ENCODE measurements at places on chromosomes 11 and 22.
A peak's percentile ranks its signal among the peaks of the same experiment; 100 is the strongest.

GRCh38 chr11:976431-977160 is 50.9 kb downstream of the AP2A2 start:
- no peak for DNase-seq

DNA sequence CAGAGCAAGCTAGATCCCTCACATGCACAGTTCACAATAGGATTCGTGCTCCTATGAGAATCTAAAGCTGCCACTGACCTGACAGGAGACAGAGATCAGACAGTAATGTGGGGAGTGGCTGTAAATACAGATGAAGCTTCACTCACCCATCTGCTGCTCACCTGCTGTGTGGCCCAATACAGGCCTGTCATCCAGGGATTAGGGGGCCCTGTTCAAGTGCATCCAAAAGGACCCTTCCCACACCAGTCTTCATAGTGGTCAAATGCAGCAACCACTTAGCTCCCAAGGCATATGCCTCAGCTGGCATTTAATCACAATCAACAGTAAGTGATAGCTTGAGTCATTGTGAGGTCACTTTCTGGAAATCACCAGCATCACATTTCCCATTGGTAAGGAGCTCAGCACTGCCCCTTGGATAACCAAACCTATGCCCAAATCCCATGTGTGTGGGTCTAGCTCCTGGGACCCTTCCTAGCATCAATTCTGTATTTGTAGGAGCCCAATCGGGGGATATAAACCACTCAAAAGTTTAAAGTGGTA is 65.6 kb downstream of the OR4C45 start:
- DNase-seq = no peak

- no peak for DNase-seq
Observed at GRCh38 chr11:23732026-23732425, 764.8 kb upstream of the LUZP2 start.

- DNase-seq = no peak
Observed at GRCh38 chr11:29985248-29985647, 31.6 kb downstream of the KCNA4 start.

GRCh38 chr11:10785146-10785474 is 23.6 kb downstream of the EIF4G2 start:
- no peak for DNase-seq

DNA sequence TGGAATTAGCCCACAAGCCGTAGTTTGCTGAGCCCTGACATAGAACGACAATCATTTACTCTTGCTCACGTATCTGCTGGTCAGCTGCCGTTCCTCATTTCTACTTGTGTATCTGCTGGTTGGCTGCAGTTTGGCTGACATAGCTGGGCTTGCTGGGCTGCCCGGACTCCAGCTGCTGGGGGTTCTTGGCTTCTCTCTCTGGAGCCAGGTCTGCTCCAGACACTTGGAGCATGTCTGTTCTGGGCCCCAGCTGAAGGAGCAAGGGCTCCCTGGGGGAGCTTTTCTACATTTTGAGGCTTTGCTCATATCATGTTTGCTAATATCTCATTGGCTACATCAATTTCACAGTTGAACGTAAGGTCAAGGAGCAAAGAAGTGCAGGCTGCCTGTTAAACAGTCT is 47.3 kb downstream of the PRDM11 start:
- no peak for DNase-seq

- DNase-seq = no peak
Observed at GRCh38 chr22:30803679-30804078, 109.0 kb downstream of the OSBP2 start.

DNA sequence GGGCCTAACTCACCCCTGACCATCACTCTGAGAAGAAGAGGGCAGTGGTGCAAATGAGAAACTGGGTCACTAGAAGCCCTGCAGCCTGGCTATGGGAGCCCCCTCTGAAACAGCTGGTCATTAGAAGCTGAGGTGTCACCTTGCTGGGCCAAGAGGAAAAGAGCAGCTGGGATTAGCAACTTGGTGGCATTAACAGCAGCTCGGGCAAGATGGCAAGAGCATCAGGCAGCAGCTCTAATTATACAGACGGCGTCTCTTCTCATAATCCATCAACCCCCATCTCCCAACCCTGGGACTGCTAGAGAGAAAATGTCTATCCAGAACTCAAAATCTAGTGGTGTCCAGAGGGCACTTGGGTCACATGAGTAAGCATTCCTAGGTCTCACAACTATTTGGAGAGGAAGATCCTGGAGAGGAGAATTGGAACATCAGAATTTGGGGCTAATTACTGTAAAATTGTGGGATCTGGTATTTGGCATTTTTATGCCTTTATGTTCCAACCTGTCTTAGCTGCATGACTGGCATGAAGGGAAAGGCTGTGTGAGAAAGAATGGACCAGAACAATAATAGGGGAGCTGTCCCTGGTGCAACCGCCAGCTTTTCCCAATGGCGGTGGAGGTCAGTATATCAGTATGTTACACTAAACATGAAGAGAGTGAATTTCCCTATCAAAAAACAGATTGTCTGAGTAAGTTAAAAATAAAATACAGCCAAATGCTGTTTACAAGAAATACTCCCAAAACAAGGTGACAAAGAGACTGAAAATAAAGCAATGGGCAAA is 7.6 kb upstream of the LMO1 start:
- no peak for DNase-seq

DNA sequence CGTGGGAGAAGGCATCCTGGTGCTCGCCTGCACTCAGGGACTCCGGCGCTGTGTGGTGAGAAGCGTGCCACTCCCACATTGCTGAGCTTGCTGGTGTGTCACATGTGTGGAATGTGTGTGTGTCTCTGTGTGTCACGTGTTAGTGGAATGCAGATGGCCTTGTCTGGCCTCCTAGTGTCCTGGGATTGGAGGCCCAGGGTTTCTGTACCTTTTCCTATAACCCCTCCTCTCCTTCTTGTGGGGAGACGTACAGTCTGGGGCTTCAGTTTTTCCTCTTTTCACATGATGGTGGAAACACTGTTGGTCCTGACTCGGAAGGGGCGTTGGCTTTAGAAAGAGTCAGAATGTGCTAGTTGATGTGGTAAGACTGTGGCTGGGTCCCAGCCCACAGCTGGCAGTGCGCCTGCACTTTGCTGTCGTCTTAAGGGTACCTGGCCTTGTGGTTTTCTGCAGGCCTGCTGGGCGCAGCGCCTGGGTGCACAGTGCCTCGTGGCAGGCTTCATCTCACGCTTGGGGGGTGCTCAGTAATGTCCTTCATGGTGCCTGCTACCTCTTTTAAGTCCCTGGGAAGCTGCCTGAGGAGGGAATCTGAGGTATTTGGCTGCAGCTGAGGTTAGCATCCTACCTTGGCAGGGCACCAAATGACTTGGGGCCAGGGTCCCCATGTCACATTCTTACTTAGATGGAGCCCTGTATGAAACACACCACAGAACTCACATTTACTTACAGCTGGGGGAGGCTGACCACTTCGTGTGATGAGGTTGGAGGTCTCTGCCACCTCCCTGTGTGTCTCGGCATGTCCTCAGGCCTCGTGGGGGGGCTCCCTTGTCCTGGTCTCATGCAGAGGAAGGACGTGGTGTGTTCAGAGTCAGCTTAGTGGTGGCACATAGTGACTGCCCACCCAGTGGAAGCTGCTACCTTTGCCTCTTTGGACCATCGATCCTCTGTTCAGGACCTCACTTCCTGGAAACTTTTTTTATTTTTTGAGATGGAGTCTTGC is 61.9 kb downstream of the MED15 start:
- peak; percentile 80 for DNase-seq

DNA sequence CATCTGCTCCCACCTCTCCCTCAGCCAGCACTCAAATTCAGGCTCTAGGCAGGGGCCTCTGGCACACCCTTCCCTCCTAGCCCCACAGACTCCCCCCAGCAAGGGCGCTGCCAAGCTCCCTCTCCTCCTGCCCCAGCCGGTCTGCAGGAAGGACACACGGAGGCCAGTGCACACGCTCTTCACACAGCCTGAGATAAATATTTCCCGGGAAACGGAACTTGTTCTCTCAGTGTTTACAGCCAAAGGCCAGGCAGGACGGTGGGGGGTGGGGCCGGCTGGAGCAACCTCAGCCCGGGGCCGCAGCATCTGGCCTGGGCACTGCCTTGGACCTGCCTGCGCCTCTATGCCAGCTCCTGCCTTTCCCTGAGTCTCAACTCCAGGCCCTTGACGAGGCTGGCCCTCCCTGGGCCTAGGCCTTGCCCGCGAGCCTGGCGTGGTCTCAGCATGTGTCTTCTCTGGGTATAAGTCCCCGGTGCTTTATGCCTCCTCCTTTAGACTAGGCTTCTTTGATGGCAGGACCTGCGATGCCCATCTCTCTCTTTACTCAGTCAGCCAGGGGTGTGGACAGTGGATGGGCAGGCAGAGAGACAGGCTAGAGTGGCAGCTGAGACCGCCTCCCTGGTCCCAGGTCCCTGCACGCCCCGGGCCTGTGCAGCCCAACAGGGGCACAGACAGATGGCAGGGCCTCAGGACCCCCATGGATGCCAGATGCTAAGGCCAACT is 48.4 kb downstream of the PDE2A start:
- no peak for DNase-seq

DNA sequence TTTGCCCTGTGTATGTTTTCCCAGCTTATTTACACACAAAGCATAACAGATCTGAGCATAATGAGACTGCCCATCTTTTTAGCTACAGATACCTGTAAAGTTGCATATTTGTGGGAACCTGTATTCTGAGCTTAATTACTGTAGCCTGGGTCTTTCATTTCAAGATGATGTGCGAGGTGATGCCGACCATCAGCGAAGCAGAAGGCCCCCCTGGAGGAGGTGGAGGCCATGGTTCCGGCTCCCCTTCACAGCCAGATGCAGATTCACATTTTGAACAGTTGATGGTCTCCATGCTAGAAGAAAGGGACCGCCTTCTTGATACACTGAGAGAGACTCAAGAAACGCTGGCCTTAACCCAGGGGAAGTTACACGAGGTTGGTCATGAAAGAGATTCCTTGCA is 1.5 kb downstream of the PPFIA1 start:
- no peak for DNase-seq

DNA sequence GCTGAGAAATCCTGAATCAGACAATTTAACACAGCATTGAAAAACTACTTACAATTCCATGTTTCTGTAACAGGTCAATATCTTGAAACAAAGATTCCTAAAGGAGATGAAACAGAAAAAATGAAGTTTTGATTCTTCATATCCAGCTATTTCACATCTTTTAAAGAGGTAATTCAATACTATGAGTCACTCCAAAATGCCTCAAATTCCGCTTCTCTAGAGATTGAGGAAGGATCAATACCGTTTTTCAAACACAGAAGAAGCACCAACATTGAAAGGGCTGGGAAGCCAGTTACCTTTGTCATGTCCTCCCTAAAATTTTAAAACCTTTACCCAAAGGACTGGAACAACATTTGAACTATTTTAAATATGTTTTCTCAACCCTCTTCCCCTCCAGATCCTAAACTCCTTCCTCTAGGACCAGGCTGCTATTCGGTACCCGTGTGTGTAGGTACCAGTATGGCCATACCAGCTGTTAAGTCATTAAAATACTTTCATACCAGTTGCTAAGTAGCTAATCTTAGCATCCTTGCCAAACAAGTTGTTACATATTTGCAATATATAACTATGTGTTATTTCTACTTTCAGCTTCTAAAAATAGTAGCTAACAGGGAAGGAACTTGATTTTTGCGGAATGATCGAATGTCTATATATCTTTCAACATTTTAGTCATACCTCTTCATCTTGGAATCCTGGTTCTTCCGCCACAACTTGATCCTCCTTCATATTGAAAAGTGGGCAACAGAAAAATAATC is 2.3 kb downstream of the DMC1 start:
- no peak for DNase-seq

- DNase-seq = no peak
Observed at GRCh38 chr11:29258411-29258810, 758.4 kb downstream of the KCNA4 start.

GRCh38 chr11:66020618-66021357 is 5.5 kb downstream of the CATSPER1 start:
- no peak for DNase-seq

DNA sequence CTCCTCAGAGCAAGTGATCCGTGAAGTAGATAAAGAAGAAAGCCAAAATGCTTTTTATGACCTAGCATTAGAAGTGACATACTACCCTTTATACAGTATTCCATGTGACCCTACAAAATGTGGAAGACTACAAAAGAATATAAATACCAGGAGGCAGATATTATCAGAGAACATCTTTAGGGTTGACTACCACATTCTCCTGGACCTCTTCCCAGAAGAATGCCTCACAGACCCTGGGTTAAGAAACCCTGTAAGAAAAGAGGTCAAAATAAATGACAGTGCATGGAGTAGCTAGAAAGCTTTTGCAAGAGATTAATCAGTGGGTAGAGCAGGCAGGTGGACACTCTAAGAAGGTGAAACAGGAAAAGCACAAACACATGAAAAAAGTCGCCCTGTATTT is 69.2 kb downstream of the FANCF start:
- no peak for DNase-seq

GRCh38 chr11:99316776-99317520 is 296.2 kb downstream of the CNTN5 start:
- DNase-seq = no peak

- no peak for DNase-seq
Observed at GRCh38 chr11:763549-764321, 13.6 kb downstream of the GATD1 start.

DNA sequence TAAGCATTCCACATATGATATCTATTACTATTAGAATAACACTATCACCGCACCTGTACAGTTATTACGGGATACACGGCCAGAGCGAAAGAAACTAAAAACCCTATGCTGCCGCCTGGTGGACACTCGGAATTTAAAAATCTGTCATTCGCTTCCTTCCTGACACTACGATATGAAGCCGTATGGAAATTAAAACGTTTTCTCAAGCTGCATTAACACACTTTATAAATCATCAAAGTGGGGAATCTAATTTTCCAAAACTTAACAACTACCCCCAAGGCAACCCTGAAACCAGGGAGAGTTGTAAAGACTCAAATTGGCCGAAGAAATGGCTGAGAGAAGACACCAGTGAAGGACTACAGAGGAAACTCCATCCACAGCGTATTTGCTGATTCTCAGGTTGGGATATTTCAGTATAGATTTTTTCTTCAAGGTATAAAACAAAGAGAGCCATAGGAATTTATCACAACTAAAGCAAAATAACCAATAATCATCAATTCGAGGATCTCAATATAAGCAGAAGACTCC is 1.4 kb downstream of the CCDC73 start:
- peak; percentile 67 for DNase-seq

GRCh38 chr22:46934746-46935491 is 172.5 kb downstream of the TBC1D22A start:
- peak; percentile 86 for DNase-seq

DNA sequence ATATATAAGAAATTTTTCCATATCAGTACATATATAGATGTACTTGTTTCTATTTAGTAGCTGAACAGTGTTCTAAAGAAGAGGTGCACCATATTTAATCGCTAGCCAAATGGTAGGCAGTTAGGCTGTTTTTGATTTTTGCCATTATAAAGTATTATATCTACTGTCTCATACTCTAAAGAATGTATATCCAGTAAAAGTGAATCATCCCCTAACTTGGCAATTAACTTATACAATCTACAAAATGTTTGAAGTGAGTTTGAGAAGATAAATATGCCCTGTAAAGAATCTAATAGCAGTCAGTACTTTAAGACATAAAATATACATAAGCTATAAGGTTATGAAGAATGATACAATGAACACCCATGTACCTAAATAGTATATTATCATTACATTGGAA is 291.5 kb downstream of the SWAP70 start:
- no peak for DNase-seq

GRCh38 chr11:86934926-86935579 is 20.1 kb downstream of the FZD4 start:
- no peak for DNase-seq

GRCh38 chr11:106397787-106398501 is 320.5 kb downstream of the AASDHPPT start:
- no peak for DNase-seq
